Activated T-cell treated with anti-CD3 and anti-CD28 coated beads, Interleukin-2, amount 50 U/mL, for 72 hours (primary cell): ENCODE measurements at places on chromosomes 13 and 19. TPM values are rescaled to one million over a fixed set of nuclear protein-coding genes. Genes with fewer than 3 reads are reported as not detected.

DNA sequence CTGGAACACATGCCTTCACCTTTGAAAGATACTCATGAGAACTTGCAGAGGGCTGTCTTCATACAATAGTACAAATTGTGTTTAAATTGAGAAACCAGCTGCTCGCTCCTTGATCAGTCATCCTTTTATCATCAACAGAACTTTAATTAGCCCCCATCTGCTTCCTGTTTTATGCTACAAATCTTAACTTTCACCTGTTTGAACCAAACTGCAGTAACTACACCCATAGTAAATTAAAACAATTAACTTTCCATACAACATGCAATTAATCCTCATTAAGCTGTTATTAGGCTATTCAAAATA lies 85.2 kb downstream of the FOXO1 start:
- H3K4me1 ChIP-seq: peaks cover 99% of the 10 kb centered on the region
- H3K27ac ChIP-seq: peak overlapping the region; percentile 49
- H3K4me3 ChIP-seq: peak overlapping the region; percentile 12
- no peaks in the 10 kb centered on the region for H3K27me3 ChIP-seq

GRCh38 chr13:36310417-36311108 lies 12.9 kb upstream of the CCDC169 start:
- no peak for DNase-seq
- H3K27me3 ChIP-seq: no peaks in the 10 kb centered on the region
- no peak overlapping the region for H3K4me3 ChIP-seq
- peak overlapping the region; percentile 45 for H3K27ac ChIP-seq
- H3K36me3 ChIP-seq: peaks cover 4% of the 10 kb centered on the region

DNA sequence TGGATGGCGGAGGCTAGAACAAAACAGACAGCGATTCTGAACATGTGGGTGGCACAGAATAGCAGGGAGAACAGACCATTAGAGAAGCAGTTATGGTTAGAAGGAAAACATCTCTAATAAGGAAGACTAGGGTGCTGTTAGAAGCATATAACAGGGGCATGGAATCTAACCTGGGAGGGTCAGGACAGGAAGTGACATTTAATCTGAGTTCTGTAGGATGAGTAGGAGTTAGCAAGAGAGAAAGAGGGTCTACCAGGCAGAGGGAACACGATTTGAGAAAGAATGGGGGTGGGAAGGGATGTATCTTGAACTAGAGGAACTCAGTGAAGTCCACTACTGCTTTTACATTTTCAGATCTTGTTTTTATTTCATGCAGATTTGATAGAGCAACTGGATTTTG lies 48.6 kb downstream of the B3GLCT start:
- H3K4me1 ChIP-seq: no peaks in the 10 kb centered on the region
- no peak for DNase-seq
- no peaks in the 10 kb centered on the region for H3K27me3 ChIP-seq

DNA sequence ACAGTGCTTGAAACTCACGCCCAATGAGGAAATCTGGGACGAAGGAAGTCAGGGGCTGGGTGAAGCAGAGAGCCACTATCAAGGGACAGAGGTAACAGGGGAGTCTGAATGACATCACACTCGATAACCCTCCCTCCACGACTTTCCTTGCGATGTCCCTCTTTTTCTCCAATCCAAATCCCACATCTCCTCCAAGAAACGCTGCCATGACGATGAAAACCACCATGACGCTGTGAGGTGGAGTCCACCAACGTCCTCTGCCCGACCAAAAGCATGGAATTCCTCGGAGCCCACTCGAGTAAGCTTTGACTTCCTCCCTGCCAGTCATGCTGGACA lies 967 bp downstream of the REXO1 start:
- DNase-seq: no peak
- peak overlapping the region; percentile 88 for H3K4me3 ChIP-seq
- peak overlapping the region; percentile 96 for H3K27ac ChIP-seq
- H3K4me1 ChIP-seq: peaks cover 59% of the 10 kb centered on the region

DNA sequence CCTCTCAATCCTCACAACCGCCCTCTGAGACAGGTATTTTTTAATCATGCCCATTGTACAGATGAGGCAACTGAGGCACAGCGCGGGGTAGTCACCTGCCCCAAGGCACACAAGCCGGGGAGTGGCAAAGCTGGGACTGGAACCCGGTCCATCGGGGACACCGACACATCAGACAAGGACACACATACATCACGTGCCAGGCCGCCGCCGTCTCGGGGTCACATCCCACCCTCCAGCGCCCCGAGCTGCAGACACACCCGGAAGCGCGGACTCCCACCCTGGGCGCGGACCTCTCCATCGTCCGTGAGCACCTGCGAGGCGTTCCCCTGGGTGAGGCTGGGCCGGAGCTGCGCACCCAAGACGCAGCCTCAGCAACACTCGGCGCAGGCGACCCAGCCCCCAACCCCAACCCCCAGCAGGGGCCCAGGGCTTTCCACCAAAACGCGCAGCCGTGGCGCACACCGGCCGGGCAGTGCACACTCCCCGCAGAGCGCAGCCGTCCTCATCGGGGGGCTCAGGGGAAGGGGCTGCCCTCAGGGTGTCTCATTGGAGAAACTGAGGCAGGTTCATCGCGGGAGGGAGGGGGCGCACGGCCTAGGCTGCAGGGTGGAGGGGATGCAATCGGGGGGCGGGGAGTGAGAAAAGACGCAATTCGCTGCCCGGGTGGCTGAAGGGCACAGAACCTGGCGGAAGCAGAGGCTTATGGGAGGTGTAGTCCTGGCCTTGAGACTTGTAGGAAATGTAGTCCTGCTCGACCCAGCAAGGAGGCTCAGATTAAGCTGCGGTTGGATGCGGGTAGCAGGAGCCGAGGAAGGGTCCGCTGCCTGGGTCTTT lies 1.9 kb upstream of the LMTK3 start:
- H3K4me1 ChIP-seq: peaks cover 17% of the 10 kb centered on the region
- peak; percentile 76 for DNase-seq
- H3K27me3 ChIP-seq: no peaks in the 10 kb centered on the region
- no peaks in the 10 kb centered on the region for H3K36me3 ChIP-seq
- no peak overlapping the region for H3K27ac ChIP-seq

GRCh38 chr19:45324349-45324907 lies 1.8 kb upstream of the CKM start:
- no peak overlapping the region for H3K27ac ChIP-seq
- no peak for DNase-seq
- H3K36me3 ChIP-seq: no peaks in the 10 kb centered on the region

GRCh38 chr13:47081246-47081645 lies 184.4 kb upstream of the HTR2A start:
- no peaks in the 10 kb centered on the region for H3K36me3 ChIP-seq
- DNase-seq: no peak
- no peaks in the 10 kb centered on the region for H3K27me3 ChIP-seq
- H3K4me3 ChIP-seq: no peak overlapping the region

DNA sequence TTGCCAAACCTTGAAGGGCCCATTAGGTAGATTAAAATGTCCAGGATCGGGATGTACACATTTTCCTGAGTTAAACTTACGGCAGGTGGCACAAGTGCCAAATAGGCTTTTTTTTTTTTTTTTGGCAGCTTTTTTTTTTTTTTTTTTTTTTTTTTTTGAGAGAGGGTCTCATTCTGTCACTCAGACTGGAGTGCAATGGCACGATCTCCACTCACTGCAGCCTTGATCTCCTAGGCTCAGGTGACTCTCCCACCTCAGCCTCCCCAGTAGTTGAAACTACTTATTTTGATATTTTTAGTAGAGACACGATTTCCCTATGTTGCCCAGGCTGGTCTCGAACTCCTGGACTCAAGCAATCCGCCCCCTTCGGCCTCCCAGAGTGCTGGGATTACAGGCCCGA lies 9.0 kb downstream of the IRGC start:
- peaks cover 9% of the 10 kb centered on the region for H3K4me1 ChIP-seq
- H3K4me3 ChIP-seq: no peak overlapping the region
- DNase-seq: no peak

- no peak overlapping the region for H3K27ac ChIP-seq
- H3K27me3 ChIP-seq: peaks cover 7% of the 10 kb centered on the region
- no peaks in the 10 kb centered on the region for H3K4me1 ChIP-seq
- no peak for DNase-seq
- H3K4me3 ChIP-seq: no peak overlapping the region
These were observed 89.3 kb downstream of the SPACA7 start for GRCh38 chr13:112465251-112466131.

DNA sequence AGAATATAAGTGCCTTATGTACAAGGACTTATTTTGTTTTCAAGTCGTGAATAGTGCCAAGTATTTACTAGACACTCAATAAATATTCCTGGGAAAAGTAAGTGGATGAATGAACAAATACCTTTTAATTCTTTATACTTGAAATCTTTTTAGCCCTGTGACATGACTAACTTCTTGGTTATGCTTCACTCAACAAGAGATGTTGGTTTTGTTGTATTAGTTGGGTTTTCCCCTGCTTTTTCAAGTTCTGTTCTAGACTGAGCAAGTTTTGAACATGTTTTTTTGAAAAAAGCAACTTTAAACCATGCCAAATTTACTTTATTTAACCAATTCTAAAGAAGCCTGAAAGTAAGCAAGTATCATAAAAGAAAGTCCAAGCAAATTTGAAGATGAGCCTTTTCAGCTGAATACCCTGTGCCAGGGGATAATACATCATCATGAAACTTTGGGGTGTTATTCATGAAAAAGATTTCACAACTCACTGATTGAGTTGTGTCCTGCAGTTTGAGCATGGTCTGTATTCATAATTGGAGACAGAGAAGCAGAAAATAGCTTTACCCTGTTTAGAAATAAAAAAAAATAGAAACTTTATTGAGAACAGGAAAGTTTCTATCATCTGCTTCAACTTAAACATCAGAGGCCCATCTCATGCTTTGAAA lies 11.1 kb downstream of the LMO7 start:
- H3K4me1 ChIP-seq: no peaks in the 10 kb centered on the region
- DNase-seq: no peak
- H3K4me3 ChIP-seq: no peak overlapping the region
- no peak overlapping the region for H3K27ac ChIP-seq
- H3K36me3 ChIP-seq: no peaks in the 10 kb centered on the region

DNA sequence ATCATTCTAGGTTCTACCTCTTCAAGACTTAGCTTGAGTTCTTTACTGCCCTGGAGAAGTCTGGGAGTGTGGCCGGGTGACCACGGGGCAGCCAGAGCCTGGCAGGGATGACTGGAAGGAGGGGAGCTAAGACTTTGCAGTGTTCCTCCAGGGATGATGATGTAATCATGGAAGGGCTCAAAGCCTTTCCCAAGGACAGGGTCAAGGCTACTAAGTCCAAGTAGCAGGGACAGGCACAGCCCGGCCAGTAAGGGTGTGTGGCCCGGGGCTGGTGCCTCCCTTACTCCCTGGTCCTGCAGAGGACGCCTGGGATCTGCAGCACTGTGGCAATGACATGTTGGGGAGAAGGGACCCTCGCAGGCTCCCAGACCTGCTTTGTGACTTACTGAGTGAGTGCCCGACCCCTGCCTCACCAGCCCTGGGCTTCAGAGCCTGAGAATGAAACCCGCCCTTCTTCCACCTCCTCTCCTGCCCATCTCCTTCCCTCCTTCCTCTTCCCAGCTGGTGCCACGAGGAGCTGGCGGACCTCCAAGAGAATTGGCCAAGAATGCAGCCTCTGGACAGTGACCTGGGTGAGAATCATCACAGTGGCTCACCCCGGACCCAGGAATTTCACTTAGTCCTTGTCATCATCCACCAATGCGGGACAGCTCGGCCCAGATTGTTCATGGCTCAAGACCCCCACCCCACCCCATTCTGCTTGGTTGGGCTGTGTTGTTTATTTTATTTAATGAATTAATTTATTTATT lies 15.6 kb upstream of the FBXO17 start:
- no peak overlapping the region for H3K27ac ChIP-seq
- no peaks in the 10 kb centered on the region for H3K36me3 ChIP-seq
- no peak overlapping the region for H3K4me3 ChIP-seq
- no peaks in the 10 kb centered on the region for H3K4me1 ChIP-seq
- no peak for DNase-seq

DNA sequence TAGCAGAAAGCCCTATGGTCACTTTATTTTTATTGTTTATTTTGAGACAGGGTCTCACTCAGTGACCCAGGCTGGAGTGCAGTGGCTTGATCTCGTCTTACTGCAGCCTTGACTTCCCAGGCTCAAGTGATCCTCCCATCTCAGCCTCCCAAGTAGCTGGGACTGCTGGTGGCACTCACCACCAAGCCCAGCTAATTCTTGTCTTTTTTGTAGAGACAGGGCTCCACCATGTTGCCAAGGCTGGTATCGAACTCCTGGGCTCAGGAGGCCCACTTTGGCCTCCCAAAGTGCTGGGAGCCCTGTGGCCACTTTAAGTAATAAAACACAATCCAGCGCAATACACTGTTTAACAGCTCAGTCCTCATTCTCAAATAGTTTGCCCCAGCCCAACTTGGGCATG lies 69.3 kb downstream of the NUFIP1 start:
- no peak overlapping the region for H3K4me3 ChIP-seq
- H3K36me3 ChIP-seq: no peaks in the 10 kb centered on the region
- DNase-seq: no peak
- H3K27me3 ChIP-seq: peaks cover 11% of the 10 kb centered on the region

GRCh38 chr13:32340914-32341313 lies 25.6 kb downstream of the BRCA2 start:
- H3K4me3 ChIP-seq: no peak overlapping the region
- H3K27me3 ChIP-seq: no peaks in the 10 kb centered on the region
- no peak for DNase-seq
- H3K36me3 ChIP-seq: peaks cover 4% of the 10 kb centered on the region
- H3K4me1 ChIP-seq: no peaks in the 10 kb centered on the region
- no peak overlapping the region for H3K27ac ChIP-seq

DNA sequence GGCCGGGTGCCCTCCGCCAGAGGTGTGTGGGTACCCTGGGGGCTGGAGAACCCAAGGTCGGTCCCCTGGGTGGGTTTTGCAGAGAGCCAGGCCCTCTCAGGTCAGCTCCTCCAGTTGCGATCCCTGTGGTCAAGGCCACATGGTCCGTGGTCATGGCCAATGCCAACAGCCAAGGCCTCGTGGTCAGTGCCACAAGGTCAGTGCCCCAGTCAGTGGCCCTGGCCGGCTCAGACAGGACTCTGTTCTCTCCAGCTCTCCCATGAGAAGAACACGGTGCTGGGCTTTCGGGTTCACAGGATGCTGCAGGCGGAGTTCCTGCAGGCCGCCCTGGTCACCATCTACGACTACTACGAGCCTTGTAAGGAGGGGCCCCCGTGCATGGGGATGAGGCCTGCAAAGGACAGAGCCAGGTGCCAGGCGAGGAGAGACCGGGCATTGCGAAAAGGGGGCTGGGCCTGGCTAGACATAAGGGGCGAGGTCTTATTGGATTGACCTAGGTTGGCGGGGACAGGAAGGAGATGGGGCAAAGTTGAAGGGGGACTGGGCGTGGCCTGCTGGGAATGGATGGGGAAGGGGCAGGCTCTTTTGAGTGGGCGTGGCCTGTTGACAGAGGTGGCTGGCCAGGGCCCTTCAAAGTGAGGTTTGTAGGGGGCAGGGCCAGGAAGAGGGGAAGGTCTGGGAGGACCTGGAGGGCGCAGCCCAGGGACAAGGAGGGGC lies 15.2 kb upstream of the SHFL start:
- H3K27me3 ChIP-seq: no peaks in the 10 kb centered on the region
- peaks cover 4% of the 10 kb centered on the region for H3K4me1 ChIP-seq
- H3K4me3 ChIP-seq: no peak overlapping the region

Gene COL5A3
- 1.1 TPM for total RNA-seq

Gene ZNF773
- total RNA-seq: 12.7 TPM

Gene NDUFA11
- 158 TPM for total RNA-seq

Gene ZNF93
- total RNA-seq: 18.8 TPM

Gene MISP3
- total RNA-seq: 4.6 TPM

Gene DNAJC15
- total RNA-seq: 23.5 TPM

Gene ZNF296
- total RNA-seq: 5.1 TPM

Gene OR7A17
- not detected for total RNA-seq

Gene C5AR1
- total RNA-seq: 3.0 TPM
